ENCODE measurements at places on chromosomes 12 and 14.

- DNase-seq = peak; percentile 28
These were observed 307.1 kb downstream of the RPL10L start for GRCh38 chr14:46344327-46344937.

DNA sequence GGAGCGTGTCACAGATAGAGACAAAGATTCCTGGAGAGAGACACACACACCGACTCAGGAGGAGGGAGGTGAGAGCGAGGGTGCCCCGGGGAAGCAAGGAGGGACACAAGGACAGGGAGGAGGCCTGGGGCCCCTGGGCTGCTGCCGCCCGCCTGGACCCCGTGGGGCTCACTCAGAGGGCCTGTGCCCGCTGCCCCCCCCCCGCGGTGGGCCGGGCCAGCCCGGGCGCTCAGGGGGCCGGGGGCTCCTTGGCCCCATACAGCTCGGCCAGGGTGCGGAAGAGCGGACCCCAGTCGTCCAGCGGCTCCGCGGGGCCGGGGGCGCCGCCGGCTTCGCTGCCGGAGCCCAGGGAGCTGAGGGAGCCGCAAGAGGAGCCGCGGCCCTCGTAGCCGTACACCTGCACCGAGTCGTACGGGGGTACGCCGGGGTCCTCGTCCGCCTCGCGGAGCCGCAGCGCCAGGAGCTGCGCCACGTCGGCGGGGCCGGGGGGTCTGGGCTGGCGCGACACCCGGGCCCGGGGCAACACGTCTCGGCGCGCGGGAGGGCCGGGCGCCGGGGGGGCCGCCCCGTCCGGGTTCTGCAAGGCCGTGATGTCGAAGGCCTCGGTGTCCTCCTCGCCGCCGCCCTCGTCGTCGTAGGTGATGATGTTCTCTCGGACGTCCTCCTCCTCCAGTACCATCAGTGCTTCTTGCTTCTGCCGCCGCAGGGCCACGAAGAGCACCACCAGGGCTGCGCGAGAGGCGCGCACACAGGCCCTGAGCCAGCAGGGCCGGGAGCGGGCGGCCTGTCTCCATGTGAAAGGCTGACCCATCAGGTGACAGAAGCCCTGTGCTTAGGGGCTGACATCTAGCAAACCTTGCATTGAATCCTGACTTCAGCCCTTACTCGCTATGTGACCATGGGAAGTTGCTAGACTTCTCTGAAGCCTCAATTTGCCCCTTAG lies 6.0 kb downstream of the PSMB11 start:
- DNase-seq = no peak

GRCh38 chr14:51430633-51431032 lies 190.6 kb downstream of the TMX1 start:
- DNase-seq = no peak

DNA sequence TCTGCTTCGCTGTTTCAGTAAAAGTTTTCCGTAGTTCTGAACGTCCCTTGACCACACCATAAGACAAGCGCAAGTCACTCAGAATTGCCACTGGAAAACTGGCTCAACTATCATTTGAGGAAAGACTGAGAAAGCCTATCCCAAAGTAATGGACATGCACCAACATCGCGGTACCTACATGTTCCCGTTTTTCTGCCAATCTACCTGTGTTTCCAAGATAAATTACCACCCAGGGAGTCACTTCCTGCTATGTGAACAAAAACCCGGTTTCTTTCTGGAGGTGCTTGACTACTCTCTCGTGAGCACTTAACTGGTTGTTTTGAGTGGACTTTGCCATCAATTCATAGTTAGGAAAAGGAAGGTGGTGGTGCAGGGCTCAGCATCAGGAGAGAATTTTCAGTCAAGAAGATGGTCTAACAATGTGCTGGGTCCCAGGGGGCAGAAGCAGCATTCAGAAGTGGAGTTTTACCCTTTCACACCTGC lies 1.4 kb downstream of the EGLN3 start:
- DNase-seq = no peak

DNA sequence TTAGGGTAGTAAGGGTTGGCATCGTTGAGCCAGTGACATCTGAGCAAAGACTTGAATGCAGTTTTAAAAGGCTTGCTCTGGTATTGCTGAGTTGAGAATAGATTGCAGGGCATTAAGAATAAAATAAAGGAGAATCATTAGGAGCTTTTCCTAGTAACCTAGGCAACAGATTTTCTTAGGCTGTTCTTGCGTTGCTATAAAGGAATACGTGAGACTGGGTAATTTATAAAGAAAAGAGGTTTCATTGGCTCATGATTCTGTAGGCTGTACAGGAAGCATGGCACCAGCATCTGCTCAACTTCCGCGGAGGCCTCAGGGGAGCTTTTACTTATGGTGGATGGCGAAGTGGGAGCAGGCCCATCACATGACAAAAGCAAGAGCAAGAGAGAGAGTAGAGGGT lies 97.4 kb downstream of the RAD51B start:
- no peak for DNase-seq

GRCh38 chr12:19967431-19967830 lies 400.9 kb upstream of the PDE3A start:
- no peak for DNase-seq
